ENCODE measurements at places on chromosomes 11 and 22. TPM values are rescaled to one million over a fixed set of nuclear protein-coding genes. Genes with fewer than 3 reads are reported as not detected.

DNA sequence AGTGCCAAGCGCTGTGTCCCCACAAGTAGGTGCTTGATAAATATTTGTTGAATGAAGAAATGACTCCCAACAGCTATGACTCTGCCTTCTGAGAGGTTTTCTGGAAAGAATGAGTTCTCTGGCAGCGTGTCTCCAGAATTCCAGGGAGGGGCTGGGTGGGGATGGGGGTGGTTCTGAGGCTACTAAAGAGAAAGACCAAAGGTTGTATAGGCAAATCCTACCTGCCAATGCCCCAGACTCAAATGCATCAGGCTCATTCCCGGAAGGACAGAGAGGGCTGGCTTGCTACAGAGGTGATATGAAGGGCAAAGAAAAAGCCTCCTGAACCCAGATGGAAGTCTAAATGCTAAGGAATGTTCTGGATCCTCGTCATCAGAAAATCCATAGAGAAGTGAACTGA, 1.9 kb downstream of the DUSP18 start:
- no peak for DNase-seq

DNA sequence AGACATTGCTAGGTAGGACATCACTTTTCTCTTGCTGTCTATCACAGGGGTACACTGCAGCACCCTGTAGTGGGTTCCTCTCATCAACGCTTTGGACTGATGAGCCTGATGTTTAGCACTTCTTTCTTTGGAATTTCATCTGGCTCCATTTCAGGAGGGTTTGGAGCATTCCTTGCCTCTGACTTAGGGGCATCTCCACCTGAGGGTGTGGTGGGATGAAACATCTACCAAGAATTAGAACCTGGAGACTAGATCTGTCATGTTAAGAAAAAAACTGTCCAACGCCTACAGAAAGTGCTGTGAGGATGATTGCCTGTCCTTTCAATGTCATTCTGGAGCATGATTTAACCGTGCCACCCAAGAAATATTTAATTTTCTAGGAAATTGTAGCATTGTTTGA, 648.4 kb downstream of the ETS1 start:
- no peak for DNase-seq

DNA sequence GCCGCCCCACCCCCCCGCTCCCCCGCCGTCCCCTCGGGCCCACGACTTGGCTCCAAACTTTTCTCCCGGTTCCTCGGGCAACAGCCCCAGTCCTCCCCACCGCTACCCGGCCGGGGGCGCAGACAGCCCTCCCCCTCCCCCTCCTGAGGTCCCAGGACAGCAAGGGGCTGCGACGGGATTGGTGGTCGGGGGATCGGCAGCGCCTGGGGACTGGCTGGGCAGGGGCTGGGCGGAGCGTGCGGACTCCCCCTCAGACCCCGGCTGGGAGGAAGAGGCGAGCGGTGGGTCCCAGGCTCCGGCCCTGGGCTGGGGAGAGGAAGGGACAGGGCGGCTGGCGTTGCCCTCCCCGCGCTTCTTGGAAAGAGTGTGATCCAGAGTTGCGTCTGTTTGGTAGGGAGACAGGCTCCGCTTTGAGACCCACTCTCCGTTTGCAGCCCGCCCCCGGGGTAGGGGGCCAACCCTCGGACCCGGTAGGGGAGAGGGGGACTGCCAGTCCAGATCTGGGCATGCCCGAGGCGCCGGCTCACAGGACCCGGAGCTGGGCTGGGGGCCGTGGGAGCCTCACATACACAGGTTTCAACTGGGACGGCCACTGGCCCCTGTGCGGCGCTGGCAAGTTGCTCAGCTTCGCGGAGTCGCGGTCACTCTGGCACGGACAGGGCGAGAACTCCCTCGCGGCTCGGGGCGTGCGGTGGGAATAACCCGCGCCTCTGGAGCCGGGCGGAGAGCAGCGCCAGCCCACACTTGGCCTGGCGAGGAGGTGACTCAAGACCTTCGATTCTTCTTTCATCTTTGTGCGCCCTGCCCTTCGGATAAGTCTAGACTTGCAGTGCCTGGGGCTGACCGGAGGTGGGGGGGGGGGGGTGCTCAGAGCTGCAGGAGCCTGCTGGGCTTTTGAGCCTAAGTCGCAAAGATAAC, 999 bp downstream of the TSKU start:
- DNase-seq, result no peak

DNA sequence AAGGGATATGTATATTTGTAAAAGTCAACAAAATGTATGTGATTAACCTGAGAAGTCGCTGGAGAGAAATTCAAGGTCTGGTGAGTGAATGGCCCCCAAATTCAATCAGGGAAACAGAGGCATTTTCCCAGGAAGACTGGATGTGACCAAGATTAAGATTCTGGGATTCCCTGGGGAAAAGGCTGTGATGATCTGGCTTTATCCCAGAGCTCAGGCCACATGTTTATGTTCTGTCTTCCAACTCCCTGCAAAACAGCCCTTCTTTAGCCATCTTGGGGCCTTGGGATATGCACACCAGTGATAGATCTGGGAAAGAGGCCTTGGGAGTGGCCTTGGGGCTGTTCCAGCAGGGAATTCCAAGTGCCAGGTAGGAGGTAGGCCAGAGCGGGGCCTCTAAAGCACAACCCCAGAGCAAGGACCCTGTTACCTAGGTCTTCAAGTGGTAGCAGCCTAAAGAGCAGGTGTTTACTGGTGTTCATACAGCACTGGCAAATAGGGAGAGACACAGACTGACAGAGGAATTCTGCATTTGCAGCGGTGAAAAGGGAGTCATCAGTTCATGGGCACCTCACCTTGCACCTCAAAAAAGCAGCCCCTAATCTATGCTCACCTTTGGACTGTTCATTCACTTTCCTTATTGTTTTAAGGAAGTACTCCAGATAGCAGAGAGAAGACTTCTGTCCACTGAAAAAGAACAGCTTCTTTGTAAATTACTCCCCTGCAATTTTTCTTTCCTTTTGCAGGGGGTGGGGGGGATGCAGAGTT, 312.4 kb downstream of the BUD13 start:
- no peak for DNase-seq

DNA sequence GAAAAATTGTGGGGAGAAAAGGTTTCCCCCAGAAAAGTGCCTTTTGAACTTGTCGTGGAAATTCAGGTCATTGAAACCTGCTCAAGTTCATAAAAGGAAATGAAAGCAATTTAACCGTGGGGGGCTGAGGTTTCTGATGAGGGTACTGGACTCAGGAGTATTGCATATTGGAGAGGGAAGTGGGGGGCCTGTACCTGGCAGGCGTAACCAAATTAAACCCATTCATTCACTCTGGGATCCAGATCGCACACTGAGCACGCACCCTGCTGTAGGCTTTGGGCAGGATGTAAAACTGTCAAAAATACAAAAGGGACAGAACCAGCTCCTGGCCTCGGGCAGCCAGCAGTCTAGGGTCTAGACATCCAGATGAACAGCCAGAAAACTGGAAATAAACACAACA, 1517.4 kb downstream of the BRD1 start:
- DNase-seq, result no peak

GRCh38 chr11:79594834-79595233, 154.0 kb upstream of the TENM4 start:
- no peak for DNase-seq

- DNase-seq, result no peak
These were observed 9.5 kb upstream of the RFPL3 start for GRCh38 chr22:32348031-32348611.

DNA sequence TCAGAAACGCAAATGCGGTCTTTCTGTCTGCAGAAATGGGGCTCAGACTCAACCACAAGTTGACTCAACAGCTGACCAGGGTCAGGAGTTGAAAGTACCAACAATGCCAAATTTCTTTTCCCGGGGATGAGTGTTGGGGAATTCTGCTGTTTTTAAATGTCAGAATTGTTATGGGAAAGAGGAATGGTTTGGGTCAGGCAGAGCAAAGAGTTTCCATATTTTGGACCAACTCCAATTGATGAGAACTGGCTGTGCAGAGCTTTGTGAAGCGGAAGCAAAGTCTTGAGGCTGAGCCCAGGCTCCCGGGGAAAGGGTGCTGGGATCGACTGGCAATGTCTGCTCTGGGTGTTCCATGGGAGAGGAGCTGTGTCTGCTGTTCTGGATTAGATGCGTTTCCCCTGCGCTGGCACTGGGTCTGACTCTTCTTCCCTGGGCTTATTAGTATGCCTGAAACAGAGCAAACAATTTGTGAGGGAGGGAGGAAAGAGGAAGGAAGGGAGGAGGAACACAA, 36.2 kb downstream of the TXN2 start:
- no peak for DNase-seq

DNA sequence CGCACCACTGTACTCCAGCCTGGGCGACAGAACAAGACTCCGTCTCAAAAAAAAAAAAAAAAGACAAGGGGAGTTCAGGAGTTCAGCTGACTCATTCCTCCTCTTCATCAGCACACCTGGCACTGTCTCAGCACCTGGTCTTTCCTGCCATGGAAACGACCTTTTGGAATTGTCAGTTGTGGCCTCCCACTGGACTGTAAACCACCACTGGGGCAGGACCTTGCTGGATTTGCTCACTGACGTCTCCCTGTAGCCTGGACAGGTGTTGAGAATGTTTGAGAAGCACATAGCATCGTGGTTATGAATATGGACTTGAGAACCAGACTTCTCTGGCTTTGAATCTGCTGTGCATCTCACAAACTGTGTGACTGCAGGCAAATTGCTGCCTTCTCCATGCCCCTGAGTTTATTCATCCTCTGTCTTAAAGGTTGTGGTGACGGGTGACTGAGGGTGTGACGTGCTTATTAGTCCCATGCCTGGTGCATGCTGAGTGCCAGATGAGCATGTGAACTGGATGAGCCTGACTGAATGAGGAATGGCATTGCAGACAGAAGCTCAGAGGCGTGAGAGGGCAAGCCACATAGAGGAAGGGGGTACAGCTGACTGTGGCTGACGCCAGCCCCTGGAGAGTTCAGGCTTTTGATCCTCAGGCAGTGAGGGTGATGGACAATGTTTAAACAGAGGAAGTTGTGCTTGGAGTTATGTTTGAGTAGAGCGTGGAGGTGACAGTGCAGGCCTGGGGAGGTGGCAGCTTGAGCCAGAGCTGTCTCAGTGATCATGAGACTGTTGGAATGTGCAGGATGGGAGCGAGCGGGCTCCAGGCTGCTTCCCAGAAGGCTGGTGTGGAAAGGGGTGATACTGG, 12.7 kb downstream of the TOM1 start:
- DNase-seq, result no peak

DNA sequence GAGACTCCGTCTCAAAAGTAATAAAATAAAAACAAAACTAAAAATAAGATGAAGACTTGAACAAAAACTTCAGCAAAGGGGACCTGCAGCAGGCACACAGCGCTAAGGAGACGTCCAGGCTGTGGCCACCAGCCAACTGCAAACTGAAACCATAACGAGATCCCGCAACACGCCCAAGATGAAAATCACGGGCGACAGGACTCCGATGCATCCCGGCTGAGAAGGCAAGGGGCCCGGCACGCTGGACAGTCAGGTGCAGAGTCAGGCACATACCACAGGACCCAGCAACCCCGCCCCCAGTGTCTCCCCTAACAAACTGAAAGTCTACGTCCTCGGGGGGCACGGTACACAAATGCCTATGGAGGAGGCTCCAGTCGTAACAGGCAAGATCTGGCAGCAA, 9.2 kb downstream of the HRAS start:
- no peak for DNase-seq

GRCh38 chr22:48803171-48803947, 1024.3 kb downstream of the BRD1 start:
- DNase-seq, result no peak

DNA sequence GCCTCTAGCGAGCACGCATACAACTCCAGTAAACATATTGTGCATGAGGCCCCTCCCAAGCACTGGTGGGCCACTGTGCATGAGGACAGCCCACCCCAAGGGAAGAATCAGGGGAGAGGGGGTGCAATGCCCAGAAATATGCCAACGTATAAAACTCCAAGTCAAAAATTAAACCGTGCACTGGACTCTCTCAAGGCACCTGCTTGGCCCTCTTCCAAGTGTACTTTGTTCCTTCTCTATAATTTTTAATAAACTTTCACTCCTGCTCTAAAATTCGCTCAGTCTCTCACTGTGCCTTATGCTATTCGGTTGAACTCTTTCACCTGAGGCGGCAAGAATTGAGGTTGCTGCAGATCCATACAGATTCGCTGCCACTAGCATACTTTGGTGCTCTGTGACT, 465.3 kb upstream of the TENM4 start:
- DNase-seq, result no peak

DNA sequence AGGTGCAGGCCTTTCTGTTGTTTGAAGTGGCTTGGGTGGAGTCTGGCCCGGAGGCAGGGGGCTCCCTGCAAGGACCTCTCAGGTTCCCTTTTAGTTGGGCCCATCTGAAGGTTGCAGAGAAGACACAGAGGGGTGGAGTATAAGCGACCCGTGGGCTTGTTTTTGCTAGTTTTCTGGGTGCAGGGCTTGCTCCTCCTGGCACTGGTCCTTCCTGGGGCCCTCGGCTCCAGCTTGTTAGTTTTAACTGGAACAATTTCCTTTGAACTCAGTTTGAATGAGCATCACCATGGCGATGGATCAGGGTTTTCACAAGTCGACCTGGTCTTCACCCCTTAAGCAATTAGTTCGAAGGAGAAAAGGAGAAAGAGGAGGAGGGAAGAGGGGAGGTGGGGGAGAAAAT, 28.5 kb upstream of the OAF start:
- no peak for DNase-seq

- DNase-seq, result no peak
These were observed 2.6 kb upstream of the NAALADL1 start for GRCh38 chr11:65060913-65061408.

- DNase-seq, result no peak
These were observed 80.7 kb upstream of the MPPED2 start for GRCh38 chr11:30666817-30667216.

DNA sequence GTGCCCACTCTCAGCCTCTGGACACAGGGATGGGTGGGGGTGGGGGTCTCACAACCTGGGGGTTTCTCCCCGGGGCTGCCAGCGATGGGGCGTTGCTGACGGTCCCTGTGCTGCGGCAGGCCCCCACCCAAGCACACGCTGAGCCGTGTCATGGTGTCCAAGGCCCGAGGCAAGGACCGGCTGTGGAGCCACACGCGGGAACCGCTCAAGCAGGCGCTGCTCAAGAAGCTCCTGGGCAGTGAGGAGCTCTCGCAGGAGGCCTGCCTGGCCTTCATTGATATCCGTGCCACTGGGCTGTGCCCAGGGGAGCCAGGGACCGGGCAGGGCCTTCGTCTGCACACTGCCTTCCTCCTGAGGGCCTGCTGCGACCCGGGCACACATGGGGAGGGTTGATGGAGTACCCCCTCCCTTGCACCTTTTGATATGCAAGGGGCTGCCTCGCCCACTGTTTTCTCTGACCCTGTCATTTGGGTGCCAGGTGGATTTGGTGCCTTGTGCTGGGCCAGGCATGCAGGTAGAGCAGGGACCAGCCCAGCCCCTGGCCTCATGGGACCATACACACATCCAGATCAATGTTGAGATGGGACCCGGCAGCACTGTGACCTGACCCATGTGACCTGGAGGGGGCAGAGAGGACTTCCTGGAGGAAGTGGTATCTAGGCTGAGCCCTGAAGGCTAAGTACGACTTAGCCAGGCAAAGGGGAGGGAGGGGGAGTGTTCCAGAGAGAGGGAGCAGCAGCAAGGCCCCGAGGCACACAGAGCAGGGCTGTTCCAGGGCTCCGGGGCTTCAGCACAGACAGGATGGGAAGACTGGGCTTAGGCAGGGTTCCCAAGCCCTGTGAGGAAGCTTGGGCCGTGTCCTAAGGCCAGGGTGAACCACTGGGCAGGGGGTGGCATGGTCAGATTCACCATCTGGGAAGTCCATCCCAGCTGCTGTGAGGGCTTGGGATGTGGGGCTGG, 75.2 kb downstream of the MYO7A start:
- no peak for DNase-seq

- DNase-seq, result no peak
These were observed 14.9 kb downstream of the USP47 start for GRCh38 chr11:11856638-11857037.

MED15 gene
- 251 TPM for total RNA-seq

SMTNL1 gene
- not detected for total RNA-seq

LRRC51 gene
- total RNA-seq, result 4.5 TPM

PNPLA5 gene
- not detected for total RNA-seq

DNAJB7 gene
- total RNA-seq, result not detected

All from T-helper 17 cell (primary cell).